Activated T-cell treated with anti-CD3 and anti-CD28 coated beads for 4 hours (primary cell): ENCODE measurements at places on chromosomes 11 and 22.
A peak's percentile ranks its signal among the peaks of the same experiment; 100 is the strongest.

GRCh38 chr22:44080936-44081861, 57.1 kb downstream of the PARVB start:
- DNase-seq = peak; percentile 59

GRCh38 chr11:44529895-44530412, 35.5 kb upstream of the CD82 start:
- no peak for DNase-seq

DNA sequence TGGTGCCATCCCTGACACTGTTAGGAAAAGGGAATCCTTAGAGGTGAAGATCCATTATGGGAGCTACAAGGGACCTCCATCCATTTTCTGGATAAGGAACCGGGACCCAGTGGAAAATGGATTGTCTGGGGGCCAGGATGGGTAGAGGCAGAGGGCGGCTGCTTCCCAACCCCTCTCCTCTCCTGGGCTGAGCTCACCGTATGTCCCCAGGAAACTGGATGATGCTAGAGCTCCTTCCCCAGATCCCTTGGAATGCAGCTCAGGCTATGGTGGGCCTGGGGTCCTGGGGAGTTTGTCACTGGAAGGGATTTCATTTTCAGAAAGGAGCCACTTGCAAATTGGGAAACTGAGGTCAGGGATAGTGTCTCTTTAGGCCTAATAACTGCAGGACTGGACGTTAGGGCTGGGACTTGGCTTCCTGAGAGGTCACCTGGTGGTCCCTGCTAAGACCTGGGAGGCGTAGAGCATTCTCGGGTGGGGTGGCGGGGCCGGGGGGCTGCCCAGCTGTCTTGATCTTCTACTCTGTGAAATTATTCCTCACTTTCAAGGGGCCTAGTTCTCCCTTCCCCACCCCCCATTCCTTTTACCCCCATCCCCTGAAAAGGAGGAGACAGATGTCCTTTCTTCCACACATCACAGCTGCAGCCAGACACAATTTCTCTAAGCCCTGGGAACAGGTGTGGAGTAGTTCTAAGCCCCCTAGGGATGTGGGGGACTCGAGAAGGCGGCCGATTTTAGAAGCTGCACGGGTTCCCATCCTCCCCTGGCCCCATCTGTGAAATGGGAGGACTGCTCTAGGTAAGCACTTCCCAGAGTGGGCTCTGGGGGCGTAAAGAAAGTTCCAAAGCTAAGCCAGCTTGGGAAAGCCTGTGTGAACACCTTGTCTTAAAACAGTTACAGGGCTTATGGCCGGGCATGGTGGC, 99.8 kb downstream of the PKNOX2 start:
- no peak for DNase-seq

DNA sequence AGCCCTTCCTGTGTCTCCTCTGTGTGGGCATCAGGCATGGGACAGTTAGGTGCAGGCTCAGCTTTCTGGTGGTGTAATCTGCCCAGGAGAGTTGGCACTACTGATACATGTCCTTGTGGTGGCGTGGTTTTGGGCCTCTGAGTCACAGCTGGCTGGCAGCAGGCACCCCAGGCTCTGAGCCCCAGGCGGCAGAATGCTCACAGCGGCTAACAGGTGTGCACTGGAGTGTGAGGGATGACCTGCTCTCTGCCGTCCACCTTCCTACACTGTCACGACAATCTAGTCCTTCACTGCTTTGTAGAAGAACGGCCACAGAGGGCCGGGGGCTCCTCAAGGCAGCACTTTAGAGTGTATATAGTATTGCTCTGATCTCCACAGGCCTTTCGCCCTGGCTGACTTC, 100.3 kb upstream of the PITPNB start:
- DNase-seq = no peak

GRCh38 chr11:113873236-113873626, 2.1 kb downstream of the USP28 start:
- DNase-seq = no peak

GRCh38 chr22:22928666-22929380, 41.2 kb downstream of the IGLL5 start:
- no peak for DNase-seq

DNA sequence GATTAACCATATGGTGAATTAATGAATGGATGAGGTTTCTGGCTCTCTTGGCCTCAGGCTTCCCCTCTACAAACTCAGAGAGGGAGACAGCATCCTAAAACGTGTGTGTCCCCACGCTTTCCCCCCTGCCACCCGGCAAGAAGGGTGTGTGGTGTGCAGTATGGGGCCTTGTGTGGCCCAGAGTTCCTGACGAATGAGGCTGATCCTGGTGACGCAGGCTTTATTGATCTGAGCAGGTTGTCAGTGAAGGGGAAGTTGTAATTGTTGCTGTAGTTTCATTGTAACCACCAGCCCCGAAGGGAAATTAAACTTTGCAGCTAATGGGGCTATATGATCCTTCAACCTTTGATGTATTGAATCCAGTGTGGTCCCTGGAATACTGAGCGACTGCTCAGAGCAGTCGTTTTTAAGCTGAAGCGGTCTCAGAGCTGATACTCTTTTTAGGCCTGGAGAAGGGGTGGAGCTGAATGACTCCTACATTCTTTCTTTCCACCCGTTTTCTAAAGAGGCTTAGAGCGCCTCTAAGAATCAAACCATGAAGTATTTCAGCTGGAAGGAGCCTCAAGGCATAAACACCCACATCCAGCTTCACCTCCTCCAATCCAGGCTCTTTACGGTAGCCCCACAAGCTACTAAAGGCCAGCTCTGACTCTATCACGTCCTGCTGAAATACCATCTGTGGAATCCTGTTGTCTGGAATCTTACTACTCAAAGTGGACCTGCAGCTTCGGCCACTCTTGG, 284.7 kb downstream of the MIAT start:
- DNase-seq = no peak

DNA sequence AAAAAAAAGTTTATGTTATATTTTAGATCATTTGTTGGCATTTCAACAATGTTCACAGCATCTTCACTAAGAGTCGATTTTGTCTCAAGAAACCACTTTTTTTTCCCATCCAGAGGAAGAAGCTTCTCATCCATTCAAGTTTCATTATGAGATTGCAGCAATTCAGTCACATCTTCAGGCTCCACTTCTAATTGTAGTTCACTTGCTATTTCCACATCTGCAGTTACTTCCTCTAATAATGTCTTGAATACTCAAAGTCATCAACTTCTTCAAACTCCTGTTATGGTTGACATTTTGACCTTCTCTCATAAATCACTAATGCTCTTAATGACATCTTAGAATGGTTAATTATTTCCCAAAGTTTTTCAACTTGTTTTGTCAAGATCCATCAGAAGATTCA, 61.3 kb upstream of the CHORDC1 start:
- no peak for DNase-seq

GRCh38 chr22:20808844-20809243, 34.9 kb downstream of the SERPIND1 start:
- DNase-seq = no peak

- no peak for DNase-seq
These were observed 14.0 kb downstream of the GRAMD4 start for GRCh38 chr22:46634011-46634699.

DNA sequence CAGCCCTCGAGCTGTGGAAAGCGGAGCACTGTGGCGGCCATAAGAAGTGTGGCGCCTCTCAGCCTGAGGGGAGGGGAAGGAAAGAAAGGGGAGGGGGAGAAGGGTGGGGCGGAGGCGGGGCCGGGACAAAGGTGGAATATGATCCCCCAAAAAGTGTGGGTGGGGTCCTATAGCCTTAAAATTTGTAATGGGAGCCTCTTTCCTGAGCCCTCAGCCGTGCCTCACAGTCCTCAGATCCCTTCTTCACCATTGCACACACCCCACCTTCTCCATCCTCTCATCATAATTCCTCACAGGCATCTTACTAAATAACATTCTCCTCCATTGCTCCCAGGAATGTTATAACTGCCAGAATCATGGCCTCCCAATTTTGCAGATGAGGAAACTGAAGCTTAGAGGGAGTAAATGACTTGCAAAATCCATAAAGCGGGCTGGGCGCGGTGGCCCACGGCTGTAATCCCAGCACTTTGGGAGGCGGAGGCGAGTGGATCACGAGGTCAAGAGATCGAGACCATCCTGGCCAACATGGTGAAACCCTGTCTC, 600 bp upstream of the RAB6A start:
- DNase-seq = no peak

- no peak for DNase-seq
These were observed 73.2 kb downstream of the FAT3 start for GRCh38 chr11:92297567-92298553.

GRCh38 chr22:49156662-49157285, 670.9 kb downstream of the BRD1 start:
- no peak for DNase-seq

DNA sequence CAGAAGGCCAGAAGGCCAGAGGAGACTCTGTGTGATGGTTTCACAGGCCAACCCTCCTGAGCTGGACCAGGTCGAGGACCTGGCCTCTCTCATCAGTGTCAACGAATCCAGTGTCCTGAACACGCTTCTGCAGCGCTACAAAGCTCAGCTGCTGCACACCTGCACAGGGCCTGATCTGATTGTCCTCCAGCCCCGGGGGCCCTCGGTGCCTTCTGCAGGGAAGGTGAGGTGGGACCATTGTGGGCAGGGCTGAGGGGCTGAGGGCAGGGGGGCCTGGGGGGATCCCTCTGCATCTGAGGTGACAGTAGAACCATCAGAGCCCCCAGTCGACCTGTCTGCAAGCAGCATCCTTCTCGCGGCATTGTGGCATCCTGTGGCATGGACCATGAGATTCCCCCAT, 30.3 kb downstream of the MYO18B start:
- no peak for DNase-seq

DNA sequence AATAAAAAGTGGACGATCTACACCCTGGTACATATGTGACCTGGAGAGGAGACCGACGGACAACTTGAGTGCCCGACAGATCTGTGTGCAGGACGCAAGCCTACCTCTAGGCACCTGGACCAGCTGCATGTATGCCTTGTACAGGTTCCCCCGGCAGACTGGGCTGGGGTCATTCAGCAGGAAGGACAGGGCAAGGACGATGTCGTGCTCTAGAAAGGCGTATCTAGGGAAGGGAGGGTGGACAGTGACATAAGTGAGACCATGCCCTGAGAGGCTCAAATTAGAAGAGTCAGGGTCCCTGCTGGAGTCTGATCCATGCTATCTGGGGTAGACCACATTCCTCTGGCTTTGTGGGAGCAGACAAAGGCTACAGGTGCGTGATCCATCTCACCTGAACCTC, 7.9 kb downstream of the RSPH14 start:
- no peak for DNase-seq
